Caudate nucleus (tissue), 63 donors: ENCODE measurements at places on chromosomes 2 and 18.

GRCh38 chr18:78688249-78688648, 291.4 kb upstream of the SALL3 start:
- no peak for DNase-seq

GRCh38 chr2:208015475-208015874, 9.9 kb downstream of the PLEKHM3 start:
- DNase-seq, result no peak

DNA sequence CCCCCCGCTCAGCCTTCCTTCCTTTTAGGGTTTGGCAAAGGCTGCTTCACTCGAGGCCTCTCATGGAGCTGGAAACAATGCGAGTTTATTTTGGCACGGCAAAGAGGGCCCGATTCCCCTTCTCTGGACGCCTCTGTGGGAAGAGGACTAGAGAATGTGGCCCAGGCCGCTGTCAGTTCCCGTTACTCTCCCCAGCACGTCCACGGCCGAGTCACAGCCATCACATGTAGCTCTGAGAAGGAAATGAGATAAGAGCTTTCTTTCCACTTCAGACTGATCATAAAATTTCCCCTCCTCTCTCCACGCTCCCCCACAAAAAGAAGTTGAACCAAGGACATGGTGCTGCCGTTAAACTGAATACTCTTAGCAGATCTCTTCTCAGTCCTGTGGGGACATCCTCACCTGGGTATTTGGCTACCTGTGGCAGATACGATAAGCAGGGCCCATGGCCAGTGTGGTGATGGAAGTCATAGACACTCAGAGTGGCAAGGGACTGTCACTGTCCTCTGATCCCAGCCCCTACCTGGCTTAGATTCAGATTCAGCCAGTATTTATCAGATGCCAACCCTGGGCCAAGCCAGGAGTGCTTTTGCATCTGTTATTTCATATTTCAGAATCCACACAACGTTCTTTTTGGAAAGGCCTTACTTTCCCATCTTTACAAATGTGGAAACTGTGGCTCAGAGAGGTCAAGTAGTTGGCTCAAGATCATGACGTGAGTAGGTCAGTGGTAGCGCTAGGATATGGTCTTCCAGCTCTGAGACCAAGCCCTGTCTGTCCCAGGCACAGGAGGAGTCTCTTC, 101.2 kb downstream of the MCFD2 start:
- no peak for DNase-seq

GRCh38 chr2:238237431-238238135, 2.3 kb downstream of the HES6 start:
- DNase-seq, result no peak

- no peak for DNase-seq
Observed at GRCh38 chr2:157441072-157441454, 2.8 kb downstream of the CYTIP start.

- no peak for DNase-seq
Observed at GRCh38 chr18:10291568-10291981, 162.9 kb upstream of the APCDD1 start.

DNA sequence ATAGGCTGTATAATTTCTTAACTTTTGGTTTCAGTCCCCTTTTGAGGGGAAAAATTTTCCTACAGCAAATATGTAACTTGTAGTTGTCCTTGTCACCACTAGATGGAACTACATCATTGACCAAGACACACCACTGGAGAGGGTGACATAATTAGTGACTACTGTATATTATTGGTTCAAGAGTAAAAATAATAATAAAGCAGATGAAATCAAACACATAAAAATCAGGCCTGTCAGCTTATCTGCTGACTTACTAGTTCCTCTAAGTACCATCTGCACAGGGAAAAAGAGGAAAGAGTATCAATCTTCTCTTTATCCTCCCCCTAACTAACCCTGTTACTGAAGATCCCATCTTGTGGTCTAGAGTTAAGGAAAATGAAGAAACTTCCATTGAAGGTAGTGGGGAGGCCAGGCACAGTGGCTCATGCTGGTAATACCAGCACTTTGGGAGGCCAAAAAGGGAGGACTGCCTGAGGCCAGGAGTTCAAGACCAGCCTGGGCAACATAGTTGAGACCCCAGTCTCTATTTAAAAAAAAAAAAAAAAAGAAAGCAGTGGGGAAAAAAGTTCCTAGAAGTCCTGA, 29.6 kb upstream of the ENOSF1 start:
- DNase-seq, result no peak

GRCh38 chr2:170505631-170506275, 209.4 kb upstream of the SP5 start:
- no peak for DNase-seq

- DNase-seq, result peak; percentile 2
Observed at GRCh38 chr18:23918395-23919032, 96.0 kb upstream of the TTC39C start.

- no peak for DNase-seq
Observed at GRCh38 chr2:206482123-206482522, 38.8 kb downstream of the ADAM23 start.

GRCh38 chr18:47345291-47345690, 93.8 kb upstream of the SKOR2 start:
- no peak for DNase-seq

- no peak for DNase-seq
Observed at GRCh38 chr2:26767894-26768487, 3.9 kb downstream of the SLC35F6 start.

DNA sequence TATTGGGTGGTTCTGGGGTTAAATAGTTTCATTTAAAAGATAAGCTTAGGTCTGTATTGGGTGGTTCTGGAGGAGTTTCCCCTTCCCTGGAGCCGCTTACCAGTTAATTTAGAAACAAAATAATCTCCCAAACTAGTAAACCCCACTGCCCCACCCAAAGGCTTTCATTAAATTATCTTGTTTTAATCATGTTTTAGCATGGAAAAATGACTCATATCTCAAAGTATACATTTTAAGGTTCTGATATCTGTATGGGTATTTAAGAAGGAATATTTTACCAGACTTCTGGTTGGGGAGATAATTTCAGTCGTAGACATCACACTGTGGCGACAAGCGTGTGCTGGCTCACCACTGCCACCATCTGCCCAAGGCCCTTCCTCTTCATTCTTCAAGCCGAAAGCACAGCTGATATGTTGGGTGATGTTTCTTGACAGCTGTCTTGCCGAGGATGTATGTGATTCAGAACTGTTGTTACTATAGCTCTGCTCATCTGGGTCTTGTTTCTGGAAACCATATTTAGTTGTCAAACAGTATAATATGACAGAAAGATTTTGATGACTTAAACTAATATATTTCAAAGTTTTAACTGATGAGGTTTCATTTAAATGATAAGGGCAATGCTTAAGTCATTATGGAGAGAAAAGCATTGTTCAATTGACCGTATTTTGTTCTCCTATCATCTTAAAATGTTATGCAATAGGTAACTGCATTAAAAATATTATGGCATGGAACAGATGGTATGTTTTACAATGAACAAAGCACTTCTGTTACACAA, 5.1 kb downstream of the FIGLA start:
- DNase-seq, result no peak

GRCh38 chr2:47004905-47005495, 89.4 kb upstream of the MCFD2 start:
- no peak for DNase-seq

GRCh38 chr2:202679980-202680379, 45.2 kb downstream of the FAM117B start:
- no peak for DNase-seq

DNA sequence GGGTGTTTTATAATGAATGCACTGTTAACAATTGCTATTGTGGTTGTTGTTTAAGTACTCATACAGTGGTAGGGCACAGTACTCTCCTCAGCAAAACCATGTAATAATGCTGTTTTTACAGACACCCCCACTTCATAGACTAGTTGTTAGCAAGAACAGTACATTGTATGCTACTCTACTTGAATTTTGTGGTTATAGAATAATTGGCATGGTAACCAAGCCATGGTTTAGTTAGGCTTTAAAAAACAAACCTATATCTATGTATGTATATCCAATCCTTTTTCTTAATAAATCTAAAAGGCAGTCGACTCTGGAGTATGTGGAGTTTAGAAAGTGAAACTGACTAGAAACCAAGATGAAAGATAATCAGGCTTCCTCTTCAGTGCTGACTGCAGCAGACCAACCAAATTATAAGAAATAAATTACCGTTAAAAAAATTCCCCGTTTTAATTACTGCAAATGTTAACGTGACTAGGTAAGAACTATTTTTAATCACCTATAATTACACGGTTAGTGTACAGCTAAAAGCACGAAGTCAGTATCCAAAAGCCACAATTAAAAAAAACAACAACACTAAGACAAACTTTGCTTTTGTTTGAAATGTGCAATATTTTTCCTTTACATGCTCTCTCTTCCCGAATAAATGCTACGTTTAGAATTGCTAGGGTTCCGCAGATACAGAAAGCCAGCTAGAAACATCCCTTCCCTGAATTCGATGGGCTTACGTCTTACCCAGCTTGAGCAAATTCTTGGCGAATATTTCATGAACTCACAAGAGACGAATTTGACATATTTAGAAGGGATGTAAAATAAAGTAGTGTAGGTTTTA, 113.3 kb upstream of the SERTAD2 start:
- no peak for DNase-seq

GRCh38 chr18:24763765-24764513, 303.5 kb downstream of the HRH4 start:
- no peak for DNase-seq

- no peak for DNase-seq
Observed at GRCh38 chr2:31031132-31031706, 107.0 kb downstream of the GALNT14 start.

DNA sequence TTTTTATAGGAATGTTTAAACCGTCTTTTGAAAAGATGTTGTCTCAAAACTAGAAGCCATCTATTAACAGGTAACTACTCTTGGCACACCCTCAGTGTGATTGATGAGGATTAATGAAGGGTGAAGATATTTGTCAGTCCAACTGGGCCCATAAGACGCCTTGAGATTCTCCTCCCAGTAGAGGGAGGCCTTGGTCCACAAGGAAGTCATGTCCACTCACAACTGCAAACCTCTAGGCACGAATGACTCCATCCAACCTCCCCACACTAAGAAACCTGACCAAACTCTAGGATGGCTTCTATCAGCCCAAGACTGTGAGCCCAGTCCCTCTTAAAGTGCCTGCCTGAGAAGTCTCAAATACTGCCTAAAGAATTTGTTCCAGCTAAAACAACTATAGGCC, 19.2 kb upstream of the GRP start:
- DNase-seq, result no peak

GRCh38 chr18:61770279-61770678, 122.5 kb downstream of the RNF152 start:
- DNase-seq, result no peak

DNA sequence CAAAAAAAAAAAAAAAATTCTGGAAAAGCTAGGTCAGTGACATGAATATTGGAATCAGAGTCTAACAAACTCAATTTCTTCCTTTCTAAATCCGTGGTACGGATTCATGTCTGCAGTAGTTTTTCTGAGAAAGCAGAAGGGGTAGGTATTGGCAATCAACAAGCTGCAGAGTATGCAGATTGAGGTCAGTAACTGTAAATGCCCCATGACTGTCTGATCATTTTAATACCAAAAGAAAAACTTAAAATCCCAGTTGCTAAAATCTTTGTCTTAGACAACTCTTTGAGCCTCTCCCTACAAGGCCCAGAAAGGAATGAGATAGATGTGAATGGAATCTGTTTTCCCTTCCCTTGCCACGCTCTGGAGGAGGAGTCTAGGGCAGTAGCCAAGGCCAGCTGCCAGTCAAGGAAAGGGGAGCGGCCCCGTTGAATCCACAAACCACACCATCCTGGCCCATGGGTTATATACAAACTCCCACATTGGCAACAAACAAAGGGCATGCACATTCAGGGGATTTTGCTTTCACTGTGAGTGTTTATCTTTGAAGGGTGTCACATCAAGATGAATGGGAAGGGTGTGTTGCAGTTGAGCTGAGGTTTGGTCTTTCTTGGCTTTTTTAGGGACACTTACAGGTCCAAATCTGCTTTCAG, 6.1 kb upstream of the CASP8 start:
- no peak for DNase-seq

- DNase-seq, result no peak
Observed at GRCh38 chr18:59265246-59265973, 7.8 kb downstream of the RAX start.

DNA sequence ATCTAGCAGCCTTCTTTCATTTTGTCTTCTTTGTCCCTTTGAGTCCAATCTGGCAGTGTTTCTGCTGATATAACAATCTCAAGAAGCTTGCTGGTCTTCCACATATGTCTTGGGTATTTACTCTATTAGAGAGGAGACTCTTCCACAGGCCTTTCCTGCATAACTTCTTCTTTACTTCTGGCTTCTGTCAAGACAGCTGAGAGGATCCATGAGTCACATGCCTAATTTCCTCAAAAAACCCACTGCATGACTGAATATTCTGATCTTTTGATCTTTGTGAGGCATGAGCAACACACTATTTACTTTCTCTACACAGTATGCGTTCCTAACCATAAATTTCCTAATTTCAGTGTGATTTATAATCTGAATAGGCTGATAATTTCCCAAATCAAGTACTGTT, 5.1 kb upstream of the DCC start:
- no peak for DNase-seq

DNA sequence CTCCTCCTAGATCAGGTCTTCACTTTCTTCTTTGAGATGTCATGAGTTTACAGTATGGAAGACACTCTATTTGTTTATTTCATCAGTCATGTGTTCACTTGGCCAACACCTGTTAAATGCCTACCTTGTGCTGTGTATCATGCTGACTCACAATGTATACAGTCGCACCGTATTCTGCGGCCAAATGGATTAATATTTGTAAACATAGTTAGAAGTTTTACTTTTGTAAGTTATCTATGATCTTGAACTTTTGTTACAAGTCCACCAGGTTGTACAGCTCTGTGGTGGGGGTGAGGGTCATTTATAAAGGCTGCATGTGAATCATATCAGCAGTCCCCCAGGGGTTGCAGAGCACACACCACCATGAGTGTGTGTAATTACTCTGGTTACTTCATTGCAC, 408.7 kb upstream of the NRP2 start:
- DNase-seq, result no peak

DNA sequence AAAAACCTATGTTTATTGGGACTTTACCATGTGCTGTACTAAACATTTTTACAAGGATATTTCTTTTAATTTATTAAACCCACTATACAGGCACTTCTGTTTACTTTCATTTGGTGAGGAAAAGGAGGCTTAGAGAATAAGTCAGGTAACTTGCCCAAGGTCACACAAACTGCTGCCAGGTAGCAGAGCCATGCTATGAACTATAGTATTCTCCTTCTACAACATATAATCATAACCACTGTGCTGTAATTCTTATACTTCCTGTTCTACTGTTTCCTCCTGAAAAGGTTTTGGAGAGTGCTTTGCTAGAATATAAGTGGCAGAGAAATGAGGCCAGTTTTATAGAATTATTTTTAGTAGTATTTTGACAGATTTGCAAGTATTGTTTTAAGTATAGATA, 29.5 kb downstream of the SLC39A10 start:
- DNase-seq, result no peak
